Activated T-cell treated with anti-CD3 and anti-CD28 coated beads, Interleukin-2, amount 50 U/mL, for 72 hours (primary cell): ENCODE measurements at places on chromosomes 11 and 22. TPM values are rescaled to one million over a fixed set of nuclear protein-coding genes. Genes with fewer than 3 reads are reported as not detected.
A peak's percentile ranks its signal among the peaks of the same experiment; 100 is the strongest.

- no peaks in the 10 kb centered on the region for H3K4me1 ChIP-seq
- no peak overlapping the region for H3K27ac ChIP-seq
- no peaks in the 10 kb centered on the region for H3K27me3 ChIP-seq
Measured at GRCh38 chr11:109247071-109247470, 174.9 kb upstream of the C11orf87 start.

OR2AG2 gene
- total RNA-seq, result 0.19 TPM

OR8G1 gene
- not detected for total RNA-seq

GRCh38 chr11:46519351-46519750, 74.5 kb downstream of the AMBRA1 start:
- H3K27me3 ChIP-seq, result no peaks in the 10 kb centered on the region
- H3K4me3 ChIP-seq, result no peak overlapping the region
- DNase-seq, result no peak
- peaks cover 2% of the 10 kb centered on the region for H3K4me1 ChIP-seq
- H3K27ac ChIP-seq, result no peak overlapping the region

HORMAD2 gene
- total RNA-seq, result 0.12 TPM

DNA sequence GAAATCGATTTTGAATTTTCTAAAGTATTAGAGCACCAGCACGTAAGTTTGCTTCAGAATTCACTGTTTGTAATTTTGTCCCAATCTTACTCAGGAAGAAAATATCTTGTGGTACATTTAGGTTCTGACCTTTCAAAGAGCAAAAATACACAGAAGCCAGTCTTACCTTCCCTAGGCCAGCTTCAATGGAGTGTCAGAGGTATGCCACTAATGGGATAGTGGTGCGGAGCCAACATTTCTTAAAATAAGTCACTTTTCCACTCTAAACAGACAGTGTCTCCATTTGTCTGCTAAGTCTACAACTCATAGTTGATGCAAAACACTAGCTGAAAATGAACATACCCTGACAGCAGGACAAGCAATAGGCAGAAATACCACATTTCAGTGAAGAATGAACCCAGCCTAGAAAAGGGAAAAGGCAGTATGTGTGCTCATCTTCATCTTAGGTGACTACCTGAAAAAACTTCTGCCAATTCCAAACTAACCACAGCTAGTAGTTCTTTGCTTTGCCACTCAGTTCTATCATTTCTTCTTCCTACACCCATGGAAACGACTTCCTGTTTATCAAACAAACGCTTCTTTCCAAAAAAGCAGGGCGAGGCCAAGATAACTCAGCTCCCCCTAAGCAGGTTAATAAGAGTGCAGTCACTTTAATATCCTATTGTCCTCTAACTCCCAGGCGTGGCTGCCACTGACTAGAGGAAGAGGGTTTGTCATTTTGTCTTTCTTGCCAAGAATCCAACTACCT, 94.0 kb upstream of the APOA1 start:
- peaks cover 63% of the 10 kb centered on the region for H3K4me1 ChIP-seq
- peak overlapping the region; percentile 47 for H3K27ac ChIP-seq
- DNase-seq, result peak; percentile 40
- peaks cover 11% of the 10 kb centered on the region for H3K36me3 ChIP-seq
- H3K27me3 ChIP-seq, result no peaks in the 10 kb centered on the region
- H3K4me3 ChIP-seq, result peak overlapping the region; percentile 88

DNA sequence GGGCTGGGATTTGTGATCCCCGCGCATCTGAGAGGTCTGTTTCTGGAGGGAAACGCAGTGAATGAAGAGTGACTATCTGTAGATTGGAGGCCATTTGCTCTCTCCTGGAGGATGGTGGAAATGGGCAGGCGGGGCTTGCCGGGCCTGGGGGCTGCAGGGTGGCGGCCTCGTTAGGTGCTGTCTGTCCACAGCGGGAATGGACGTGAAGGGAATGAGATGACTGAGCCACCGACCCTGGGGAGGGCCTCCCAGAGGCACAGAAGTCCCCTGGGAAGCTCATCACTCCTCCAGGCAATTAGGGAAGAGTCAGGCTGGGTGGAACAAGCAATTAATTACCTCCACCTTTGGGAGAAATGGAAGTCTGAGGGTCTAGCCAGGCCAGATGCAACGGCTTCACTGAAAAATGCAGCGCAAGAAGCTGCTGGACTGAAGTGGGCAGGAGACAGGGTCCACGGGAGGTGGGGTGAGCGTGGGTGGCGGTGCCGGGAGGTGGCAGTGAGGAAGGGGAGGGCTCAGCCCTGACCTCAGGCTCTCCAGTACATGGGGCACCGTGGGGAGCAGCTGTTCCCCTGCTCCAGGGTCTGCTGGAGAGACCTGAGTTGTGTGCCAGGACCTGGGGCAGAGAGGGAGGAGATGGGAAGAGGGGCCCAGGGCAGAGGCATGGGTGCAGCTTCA, 524.5 kb downstream of the BRD1 start:
- H3K4me1 ChIP-seq, result no peaks in the 10 kb centered on the region
- no peak for DNase-seq
- peaks cover 13% of the 10 kb centered on the region for H3K27me3 ChIP-seq
- H3K36me3 ChIP-seq, result no peaks in the 10 kb centered on the region
- no peak overlapping the region for H3K4me3 ChIP-seq

GRCh38 chr11:57097149-57097548, 84.6 kb upstream of the LRRC55 start:
- no peaks in the 10 kb centered on the region for H3K36me3 ChIP-seq
- peaks cover 9% of the 10 kb centered on the region for H3K27me3 ChIP-seq
- DNase-seq, result no peak
- H3K4me3 ChIP-seq, result no peak overlapping the region
- no peaks in the 10 kb centered on the region for H3K4me1 ChIP-seq
- H3K27ac ChIP-seq, result no peak overlapping the region

DNA sequence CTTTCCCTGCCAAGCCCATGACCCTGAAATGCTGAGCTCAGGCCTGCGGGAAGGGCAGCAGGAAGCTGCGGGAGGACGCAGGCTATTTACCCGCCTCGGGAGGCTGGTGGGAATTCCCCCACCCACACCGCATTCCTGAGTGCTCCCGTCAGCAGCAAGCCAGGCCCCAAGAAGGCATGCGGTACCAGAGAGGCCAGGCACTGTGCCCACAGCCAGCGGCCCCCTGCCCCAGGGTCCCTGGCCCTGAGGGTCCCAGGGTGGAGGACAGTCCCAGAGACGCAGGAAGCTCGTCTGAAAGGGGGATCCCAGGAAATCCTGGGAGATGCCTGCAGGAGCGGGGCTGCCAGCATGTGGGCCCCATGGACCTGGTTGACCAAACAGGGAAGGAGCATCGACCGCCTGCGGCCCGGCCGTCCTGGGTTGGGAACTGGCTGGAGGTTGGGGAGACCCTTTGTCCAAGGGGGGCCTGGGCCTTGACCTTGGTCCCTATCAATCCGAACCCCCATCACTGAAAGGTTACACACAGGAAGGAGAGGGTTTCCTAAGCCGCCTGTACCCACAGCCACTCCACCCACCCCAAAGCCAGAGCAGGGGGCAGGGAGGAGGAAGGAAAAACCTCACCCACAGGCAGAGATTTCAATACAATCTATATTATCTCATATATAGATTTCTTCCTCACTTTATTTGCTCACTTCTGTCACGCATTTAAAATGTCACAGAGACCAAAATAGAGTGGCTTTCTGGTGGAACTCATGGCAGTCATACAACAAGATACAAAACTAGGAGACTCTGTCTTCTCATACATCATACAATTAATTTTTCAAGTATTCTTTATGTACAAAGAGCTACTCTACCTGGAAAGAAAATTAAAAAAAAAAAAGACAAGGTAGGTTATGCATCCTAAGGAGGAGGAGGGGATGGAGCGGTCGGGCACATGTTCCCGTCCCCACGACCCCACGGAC, 17.1 kb downstream of the MAFF start:
- no peaks in the 10 kb centered on the region for H3K27me3 ChIP-seq
- peak overlapping the region; percentile 56 for H3K4me3 ChIP-seq
- no peaks in the 10 kb centered on the region for H3K36me3 ChIP-seq

DNA sequence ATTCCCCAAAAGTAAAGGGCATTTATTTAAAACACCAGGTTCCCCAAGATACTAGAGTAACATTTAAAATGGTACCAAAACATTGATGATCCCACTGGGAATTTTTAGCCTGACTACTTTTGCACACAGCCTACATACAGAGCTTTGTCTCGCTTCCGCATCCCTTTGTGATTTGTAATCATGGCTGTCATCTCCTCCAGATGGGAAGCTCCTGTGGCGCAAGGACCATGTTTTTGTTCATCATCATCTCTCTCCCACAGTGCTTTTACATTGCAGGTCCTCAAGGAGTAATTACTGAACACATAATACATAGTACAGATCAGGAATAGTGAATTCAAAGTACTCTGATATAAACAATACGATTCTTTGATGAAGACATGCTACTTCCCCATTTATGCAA, 231.2 kb upstream of the MTNR1B start:
- no peak overlapping the region for H3K4me3 ChIP-seq
- H3K36me3 ChIP-seq, result no peaks in the 10 kb centered on the region
- H3K4me1 ChIP-seq, result no peaks in the 10 kb centered on the region
- H3K27me3 ChIP-seq, result no peaks in the 10 kb centered on the region

ADAMTS15 gene
- total RNA-seq, result 0.07 TPM

DNA sequence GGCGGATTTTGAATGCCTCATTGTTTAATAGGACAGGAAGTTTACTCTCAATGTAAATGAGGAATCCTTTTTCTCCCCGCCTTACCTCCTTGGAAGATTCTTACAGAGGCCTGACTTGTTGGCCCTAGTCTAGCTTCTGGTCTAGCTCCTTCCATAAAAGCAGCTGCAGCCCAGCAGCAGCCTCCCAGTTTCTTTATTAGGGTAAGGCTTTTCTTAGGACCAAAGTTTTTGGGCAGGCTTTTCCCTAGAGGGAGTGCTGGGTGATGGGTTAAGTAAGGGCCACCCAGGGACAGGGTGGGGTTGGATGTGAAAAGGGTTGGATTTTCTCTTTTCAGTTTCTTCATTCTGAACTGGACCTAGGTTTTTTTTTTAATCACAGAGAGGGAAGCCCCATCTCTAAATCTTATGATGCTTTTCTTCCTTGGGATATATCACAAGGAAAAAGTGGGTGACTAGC, 49.7 kb downstream of the LIF start:
- no peak for DNase-seq
- peaks cover 61% of the 10 kb centered on the region for H3K4me1 ChIP-seq
- no peaks in the 10 kb centered on the region for H3K27me3 ChIP-seq
- peak overlapping the region; percentile 61 for H3K4me3 ChIP-seq
- H3K36me3 ChIP-seq, result no peaks in the 10 kb centered on the region
- H3K27ac ChIP-seq, result peak overlapping the region; percentile 64

MMP12 gene
- total RNA-seq, result not detected

GRCh38 chr11:121265586-121265985, 27.0 kb upstream of the SC5D start:
- peaks cover 54% of the 10 kb centered on the region for H3K27me3 ChIP-seq
- H3K4me3 ChIP-seq, result no peak overlapping the region
- no peak overlapping the region for H3K27ac ChIP-seq
- H3K4me1 ChIP-seq, result peaks cover 7% of the 10 kb centered on the region
- peaks cover 7% of the 10 kb centered on the region for H3K36me3 ChIP-seq
- DNase-seq, result no peak

DNA sequence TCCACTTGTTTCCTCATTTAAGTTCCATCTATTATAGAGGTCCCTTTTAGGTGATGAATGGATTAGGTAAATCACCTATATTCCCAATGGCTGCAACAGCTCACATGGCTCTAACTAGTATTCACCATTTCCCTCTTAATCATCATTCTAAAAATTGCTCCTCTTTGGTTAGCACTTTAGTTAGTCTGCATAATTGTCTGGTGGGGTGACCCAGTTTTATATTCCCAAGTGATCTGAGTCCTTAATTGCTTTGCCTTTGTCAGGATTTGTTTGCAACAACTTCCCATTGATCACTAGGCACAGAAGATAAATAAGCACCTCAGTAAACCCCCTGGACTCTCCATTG, 395.2 kb downstream of the RAB38 start:
- no peak overlapping the region for H3K4me3 ChIP-seq
- H3K27ac ChIP-seq, result no peak overlapping the region
- H3K36me3 ChIP-seq, result peaks cover 2% of the 10 kb centered on the region
- H3K27me3 ChIP-seq, result no peaks in the 10 kb centered on the region
- no peaks in the 10 kb centered on the region for H3K4me1 ChIP-seq

LGR4 gene
- 0.05 TPM for total RNA-seq

- peaks cover 50% of the 10 kb centered on the region for H3K27me3 ChIP-seq
- H3K27ac ChIP-seq, result no peak overlapping the region
- H3K4me1 ChIP-seq, result peaks cover 21% of the 10 kb centered on the region
- H3K36me3 ChIP-seq, result peaks cover 10% of the 10 kb centered on the region
- peak overlapping the region; percentile 76 for H3K4me3 ChIP-seq
Measured at GRCh38 chr11:75430714-75431532, 2.1 kb downstream of the KLHL35 start.
